ENCODE measurements at places on chromosomes 12 and 14. TPM values are rescaled to one million over a fixed set of nuclear protein-coding genes. Genes with fewer than 3 reads are reported as not detected.

DNA sequence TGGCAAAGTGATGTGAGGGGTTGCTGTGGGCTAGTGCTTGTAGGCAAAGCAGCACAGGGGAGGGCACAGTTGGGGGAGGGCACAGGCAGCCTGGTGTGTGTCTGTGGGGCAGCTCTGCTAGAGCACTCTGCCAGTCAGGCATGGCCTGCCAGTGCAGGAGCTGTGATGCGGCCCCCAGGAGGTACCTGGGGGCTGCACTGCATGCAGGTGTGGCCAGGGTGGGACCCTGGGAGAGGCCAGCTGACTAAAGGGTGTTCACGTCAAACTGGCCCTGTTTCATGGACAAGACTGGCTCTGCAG is 54.1 kb downstream of the FRS2 start:
- no peak for DNase-seq

DNA sequence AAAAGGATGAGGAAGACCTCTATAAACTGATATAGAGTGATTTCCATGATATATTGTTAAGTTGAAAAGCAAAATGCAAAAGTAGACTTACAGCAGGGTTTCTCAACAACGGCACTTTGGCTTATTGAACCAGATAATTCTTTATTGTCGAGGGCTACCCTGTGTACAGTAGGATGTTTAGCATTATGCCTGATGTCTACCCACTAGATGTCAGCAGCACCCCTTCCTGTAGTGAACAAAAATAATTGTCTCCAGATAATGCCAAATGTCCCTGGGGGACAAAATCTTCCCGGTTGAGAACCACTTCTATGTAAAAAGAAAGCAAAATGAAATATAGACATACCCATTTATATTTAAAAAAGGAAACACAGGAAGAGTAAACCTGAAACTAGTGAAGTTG is 32.4 kb downstream of the ABCD2 start:
- peak; percentile 20 for DNase-seq

- no peak for DNase-seq
These were observed 64.3 kb upstream of the RBM19 start for GRCh38 chr12:114030451-114030850.

DNA sequence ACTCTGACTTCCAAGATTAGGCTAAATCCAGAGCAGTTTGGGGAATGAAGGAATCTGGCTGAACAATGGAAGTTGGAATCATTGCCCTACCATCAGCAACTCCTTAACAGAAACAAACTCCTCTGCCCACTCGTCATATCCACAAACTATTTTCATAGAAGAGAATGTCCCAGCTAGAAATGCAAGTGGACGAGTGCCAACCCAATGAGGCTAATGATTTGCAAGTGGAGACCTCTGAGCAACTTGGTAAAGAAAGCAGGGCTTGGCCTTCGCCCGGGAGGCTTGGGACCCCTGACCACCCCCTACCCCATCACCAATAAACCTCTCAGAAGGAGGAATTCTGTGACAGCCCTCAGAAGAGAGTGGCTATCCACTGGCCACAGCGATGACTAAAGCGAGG is 40.0 kb upstream of the DDX11 start:
- DNase-seq, result no peak

- DNase-seq, result peak; percentile 74
These were observed 8.9 kb downstream of the VAMP1 start for GRCh38 chr12:6461401-6462233.

Gene MDGA2
- total RNA-seq, result 4.2 TPM

Gene CLEC4D
- total RNA-seq, result not detected

Gene CHST11
- total RNA-seq, result 54.3 TPM

Gene GARIN6
- not detected for total RNA-seq

Gene KRT78
- 0.13 TPM for total RNA-seq

Gene TROAP
- total RNA-seq, result 35.8 TPM

Gene TMEM120B
- 9.6 TPM for total RNA-seq

Data from HT1080 (cell line).